ENCODE measurements at places on chromosomes 4 and X. TPM values are rescaled to one million over a fixed set of nuclear protein-coding genes. Genes with fewer than 3 reads are reported as not detected.

The MAGEA9 gene
- not detected for total RNA-seq

The MAGEC2 gene
- not detected for total RNA-seq

The ADH1C gene
- total RNA-seq: not detected

The CT55 gene
- not detected for total RNA-seq

The RXFP1 gene
- total RNA-seq: 0.14 TPM

The PTPN13 gene
- total RNA-seq: 50.3 TPM

The SLBP gene
- total RNA-seq: 44.5 TPM

The MAGEA11 gene
- total RNA-seq: not detected

The PAK3 gene
- total RNA-seq: 13.7 TPM

The BEX2 gene
- 10.0 TPM for total RNA-seq

The APLN gene
- 2.1 TPM for total RNA-seq

The SMIM10L2A gene
- total RNA-seq: 0.48 TPM

The ADGRG4 gene
- 0.14 TPM for total RNA-seq

The TRPC5OS gene
- not detected for total RNA-seq

The ABHD18 gene
- total RNA-seq: 9.5 TPM

The VCX3B gene
- total RNA-seq: not detected

The POF1B gene
- not detected for total RNA-seq

The LDB2 gene
- total RNA-seq: 4.9 TPM

The TCEAL7 gene
- total RNA-seq: 7.6 TPM

The TRIML2 gene
- 63.3 TPM for total RNA-seq

The USP51 gene
- total RNA-seq: 2.2 TPM

The MAGEA2 gene
- 6.1 TPM for total RNA-seq

The DKK2 gene
- total RNA-seq: 2.1 TPM

The SOWAHB gene
- 6.8 TPM for total RNA-seq

The PAGE5 gene
- total RNA-seq: not detected

The TMEM154 gene
- total RNA-seq: 13.2 TPM

The SHISA3 gene
- not detected for total RNA-seq

The GYG2 gene
- 16.3 TPM for total RNA-seq

The XG gene
- total RNA-seq: 0.30 TPM

The HS6ST2 gene
- 12.9 TPM for total RNA-seq

The PORCN gene
- 30.5 TPM for total RNA-seq

The HSD17B11 gene
- total RNA-seq: 32.8 TPM

The FHDC1 gene
- 1.7 TPM for total RNA-seq

The TMSB15C gene
- total RNA-seq: 2.3 TPM

The FATE1 gene
- total RNA-seq: not detected

The DDX53 gene
- not detected for total RNA-seq

The SUPT20HL1 gene
- not detected for total RNA-seq

The SH2D1A gene
- not detected for total RNA-seq

The PRRG1 gene
- 33.7 TPM for total RNA-seq

The ASB9 gene
- total RNA-seq: 0.27 TPM

The MAGEA4 gene
- total RNA-seq: not detected

The SEPTIN6 gene
- 24.7 TPM for total RNA-seq

The MED12 gene
- total RNA-seq: 33.8 TPM

The NCBP2L gene
- not detected for total RNA-seq

The UGT2B17 gene
- total RNA-seq: not detected
